MG63 (cell line): ENCODE measurements at places on chromosomes 7 and 10. TPM values are rescaled to one million over a fixed set of nuclear protein-coding genes. Genes with fewer than 3 reads are reported as not detected.

FAM131B gene
- 0.63 and 0.84 TPM in 2 replicates for total RNA-seq

SGPL1 gene
- total RNA-seq = 16.4 and 19.3 TPM in 2 replicates

TBX20 gene
- total RNA-seq = 0.95 and 1.3 TPM in 2 replicates

CYP3A5 gene
- total RNA-seq = not detected in 2 replicates

RSU1 gene
- total RNA-seq = 44.1 and 44.5 TPM in 2 replicates

ITGA8 gene
- total RNA-seq = 0.03 TPM in 1 of 2 replicates, not detected in the other

ACBD7 gene
- total RNA-seq = 1.5 and 3.9 TPM in 2 replicates

CRHR2 gene
- not detected in 2 replicates for total RNA-seq

ACTR3C gene
- total RNA-seq = not detected in 2 replicates
